ENCODE measurements at places on chromosomes 12 and 14.

GRCh38 chr12:124387528-124387911 is 92.6 kb downstream of the RFLNA start:
- no peak for DNase-seq

- DNase-seq: no peak
Observed at GRCh38 chr12:87280893-87281292, 748.3 kb downstream of the C12orf50 start.

DNA sequence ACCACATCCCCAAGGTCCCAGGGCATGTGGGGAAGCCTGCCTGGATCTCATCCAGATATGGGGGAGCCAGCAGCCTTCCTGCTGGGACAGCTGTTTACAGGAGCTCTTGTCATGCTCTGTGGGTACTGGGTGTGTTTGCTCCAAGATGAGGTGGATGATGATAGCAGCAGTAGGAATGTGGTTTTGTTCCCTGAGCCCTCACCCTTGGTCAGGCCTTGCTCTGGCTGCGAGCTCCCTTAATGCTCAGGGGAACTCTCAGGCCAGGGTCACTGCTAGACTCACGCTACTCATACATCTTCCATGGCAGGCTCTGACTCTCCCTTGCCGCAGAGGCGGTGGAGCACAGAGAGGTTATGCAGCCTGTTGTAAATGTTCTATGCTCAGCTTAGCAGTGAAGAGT is 990.3 kb downstream of the AACS start:
- no peak for DNase-seq

DNA sequence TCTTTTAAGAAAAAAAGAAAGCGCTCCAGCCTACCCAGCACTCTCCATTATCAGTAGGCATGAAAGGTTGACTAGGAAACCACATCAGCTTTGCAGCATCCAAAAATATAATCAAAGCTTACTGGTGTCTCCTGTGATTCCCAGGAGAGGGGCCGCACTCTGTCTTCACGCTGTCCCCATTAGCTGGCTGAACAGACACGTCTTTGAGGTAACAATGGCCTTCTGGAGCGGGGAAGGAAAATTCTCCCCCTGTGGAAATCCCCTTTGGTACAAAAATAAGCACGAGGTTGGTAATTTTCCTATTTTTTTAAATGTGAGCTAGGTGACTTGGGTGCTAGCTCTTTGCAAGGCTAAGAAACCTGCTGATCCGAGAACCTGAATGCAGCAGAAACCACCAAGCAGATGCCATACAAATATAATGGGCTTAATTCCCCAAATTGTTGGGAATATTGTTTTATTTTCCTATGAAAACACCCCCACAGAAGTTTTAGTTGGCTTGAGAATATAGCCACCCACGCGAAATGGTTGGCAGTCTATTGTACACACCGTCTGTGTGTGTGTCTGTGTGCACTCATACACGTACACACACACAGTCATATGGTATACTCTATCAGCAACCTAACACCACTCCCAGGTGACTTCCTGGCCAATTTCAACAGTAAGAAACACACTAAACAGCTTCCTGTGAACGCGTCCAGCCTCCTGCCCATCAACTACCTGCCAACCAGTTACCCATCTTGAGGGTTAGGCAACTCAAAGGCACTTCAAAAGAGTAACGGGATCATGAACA is 71.2 kb downstream of the KSR2 start:
- DNase-seq: no peak

DNA sequence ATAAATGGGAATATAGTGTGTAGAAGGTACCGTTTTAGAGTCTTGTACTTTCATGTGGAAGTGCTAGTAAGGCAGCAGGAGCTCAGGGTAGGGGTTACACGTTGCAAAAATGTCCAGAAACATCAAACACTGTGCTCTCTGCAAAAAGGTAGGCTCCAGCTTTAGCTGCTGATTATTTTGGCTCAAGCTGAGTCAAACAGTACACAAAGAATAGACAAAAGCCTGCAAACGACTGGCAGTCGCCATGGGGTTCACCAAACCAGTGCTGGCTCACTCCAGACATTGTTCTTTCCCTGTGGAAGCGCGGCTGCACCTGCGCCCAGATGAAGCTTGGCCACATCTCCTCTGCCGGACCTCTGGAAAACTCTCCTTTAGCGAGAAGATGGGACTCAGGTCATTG is 45.3 kb upstream of the NAA30 start:
- DNase-seq: no peak

DNA sequence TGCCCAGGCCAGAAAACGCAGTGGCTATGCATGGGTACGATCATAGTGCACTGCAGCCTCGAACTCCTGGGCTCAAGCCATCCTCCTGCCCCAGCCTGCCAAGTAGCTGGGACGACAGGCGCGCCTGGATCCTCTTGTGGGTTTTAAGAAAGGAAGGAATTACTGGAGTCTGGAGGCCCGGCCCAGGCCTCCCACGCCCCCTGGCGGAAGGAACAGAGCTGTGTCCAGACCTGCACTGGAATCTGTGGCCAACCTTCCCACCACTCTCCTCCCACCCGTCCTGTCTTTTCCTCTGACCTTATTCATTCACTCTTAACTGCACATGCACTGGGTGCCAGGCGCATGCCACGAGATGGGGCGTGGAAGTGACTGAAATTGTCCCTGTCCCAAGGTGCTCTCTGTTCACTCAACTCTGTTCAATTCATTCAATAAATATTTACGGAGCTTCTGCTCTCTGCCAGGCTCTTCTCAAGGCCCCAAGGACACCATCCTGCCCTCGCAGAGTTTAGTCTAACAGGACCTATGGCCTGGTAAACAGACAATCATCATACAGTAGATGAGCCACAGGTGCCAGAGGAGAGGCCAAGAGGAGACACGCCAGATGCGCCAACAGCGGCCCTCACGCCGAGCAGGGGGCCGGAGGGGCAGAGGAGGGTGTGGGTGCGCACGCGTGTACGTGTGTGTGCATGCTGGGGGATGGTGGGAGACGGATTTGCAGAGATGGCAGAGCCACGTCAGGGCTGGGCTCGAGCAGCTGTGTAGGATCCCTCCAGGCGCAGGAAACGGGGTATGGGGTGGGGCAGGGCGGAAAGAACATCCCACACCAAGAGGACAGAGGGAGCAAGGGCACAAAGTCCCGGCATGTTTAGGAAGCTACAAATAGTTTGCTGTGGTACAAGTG is 13.7 kb upstream of the TMEM106C start:
- DNase-seq: peak; percentile 7

DNA sequence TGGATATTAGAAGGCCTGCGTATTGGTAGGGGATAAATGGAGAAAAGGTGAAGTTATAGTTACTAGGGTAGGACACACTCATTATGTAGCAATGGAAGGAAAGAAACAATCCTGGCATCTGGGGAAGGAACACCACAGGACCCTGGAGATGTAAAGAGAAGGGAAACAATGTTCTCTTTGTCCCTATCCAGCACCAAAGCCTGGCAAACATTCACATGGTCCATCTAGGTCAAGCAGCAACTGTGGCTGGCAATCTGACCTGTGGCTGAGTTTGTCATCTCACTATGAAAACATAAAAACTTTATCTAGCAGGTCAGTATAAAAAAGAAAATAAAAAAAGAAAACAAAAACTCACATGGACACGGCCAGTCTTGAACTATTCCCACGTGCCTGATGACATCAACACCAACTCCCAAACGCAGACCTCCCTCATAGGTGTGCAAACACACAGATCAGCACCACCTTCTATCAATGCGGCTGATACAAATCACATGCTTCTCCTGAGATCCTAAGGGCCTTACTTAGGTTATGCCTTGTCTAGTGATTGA is 2.6 kb downstream of the POMT2 start:
- no peak for DNase-seq

- DNase-seq: no peak
Observed at GRCh38 chr12:94941440-94941862, 62.0 kb downstream of the NDUFA12 start.

GRCh38 chr14:20970647-20970982 is 15.3 kb downstream of the RNASE2 start:
- DNase-seq: no peak

- peak; percentile 13 for DNase-seq
Observed at GRCh38 chr14:103880348-103881267, 33.2 kb upstream of the PPP1R13B start.

DNA sequence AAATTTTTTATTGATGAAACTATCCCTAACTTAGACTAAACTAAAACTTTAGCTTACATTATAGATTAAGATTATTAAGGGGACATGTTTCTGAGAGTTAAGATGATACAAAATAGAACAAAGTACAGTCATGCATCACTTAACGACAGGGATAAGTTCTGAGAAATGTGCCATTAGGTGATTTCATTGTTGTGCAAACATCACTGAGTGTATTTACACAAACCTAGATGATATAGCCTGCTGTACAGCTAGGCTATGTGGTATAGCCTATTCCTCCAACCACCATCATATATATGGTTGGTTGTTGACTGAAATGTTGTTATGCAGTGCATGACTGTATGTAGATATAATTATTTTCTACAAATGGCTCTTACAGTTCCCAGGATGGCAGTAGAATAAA is 46.5 kb downstream of the ATP6V1D start:
- no peak for DNase-seq

DNA sequence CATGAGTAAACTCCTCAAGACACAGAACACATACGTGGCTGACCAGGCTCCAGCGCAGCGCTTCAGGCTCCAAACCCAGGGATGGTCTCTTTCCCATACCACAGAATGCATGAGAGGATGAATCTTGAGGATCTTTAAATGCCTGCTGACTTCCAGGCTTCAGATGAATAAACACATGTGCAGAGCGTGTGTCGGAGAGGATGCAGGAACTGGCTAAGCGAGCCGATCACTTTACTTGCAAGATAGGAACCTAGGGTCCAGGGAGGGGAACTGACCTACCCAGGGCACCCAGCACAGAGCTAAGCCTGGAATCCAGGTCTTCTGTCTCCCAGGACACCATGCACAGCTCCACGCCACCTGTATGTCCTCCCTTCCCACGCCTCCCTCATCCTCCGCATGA is 209.8 kb downstream of the BCL11B start:
- no peak for DNase-seq

DNA sequence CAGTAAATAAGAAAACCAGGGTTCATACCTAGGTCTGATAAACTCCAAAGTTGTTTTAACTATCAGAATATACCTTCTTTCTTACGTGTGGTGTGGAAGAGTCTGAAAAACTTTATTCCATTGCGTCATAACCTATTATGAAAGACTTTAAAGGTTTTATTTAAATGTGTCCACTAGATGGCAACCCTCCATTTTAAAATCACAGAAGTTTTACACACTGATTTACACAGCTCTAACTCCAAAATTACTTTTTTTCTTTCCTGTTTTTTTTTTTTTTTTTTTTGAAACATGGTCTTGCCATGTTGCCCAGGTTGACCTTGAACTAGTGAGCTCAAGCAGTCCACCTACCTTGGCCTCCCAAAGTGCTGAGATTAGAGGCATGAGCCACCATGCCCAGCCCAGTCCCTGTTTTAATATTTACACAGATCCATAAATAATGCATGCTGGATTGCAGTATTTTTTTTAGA is 17.3 kb upstream of the TMPRSS12 start:
- no peak for DNase-seq

DNA sequence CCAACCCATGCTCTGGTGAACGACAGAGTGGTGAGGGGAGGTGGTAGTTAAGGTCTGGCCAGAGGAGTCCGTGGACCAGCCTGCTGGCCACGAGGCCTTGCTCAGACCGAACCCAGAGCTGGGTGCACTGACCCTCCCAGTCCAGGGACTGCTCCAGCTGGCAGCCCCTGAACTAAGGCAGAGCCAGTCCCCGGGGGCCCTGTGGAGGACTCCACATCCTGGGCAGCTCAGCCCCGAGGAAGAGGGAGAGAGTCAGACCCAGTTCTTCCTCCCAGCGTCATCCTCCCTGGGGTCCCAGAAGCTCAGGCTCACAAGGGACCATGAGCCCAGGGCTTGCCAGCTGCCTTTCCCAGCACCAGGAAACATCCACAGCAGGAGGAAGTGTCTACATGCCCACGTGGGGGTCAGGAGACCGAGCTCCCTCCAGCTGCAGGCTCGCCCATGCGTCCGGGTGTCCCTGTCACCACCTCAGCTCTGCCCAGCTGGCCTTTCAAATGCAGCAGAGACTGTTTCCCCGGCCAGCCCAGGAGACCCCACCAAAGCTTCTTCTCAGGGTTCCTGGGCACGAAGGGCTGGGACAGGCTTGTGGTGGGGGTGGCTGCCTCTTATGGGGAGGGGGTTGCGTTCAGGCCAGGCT is 194.4 kb downstream of the KIF26A start:
- no peak for DNase-seq

- no peak for DNase-seq
Observed at GRCh38 chr14:65696801-65697200, 284.3 kb downstream of the FUT8 start.

DNA sequence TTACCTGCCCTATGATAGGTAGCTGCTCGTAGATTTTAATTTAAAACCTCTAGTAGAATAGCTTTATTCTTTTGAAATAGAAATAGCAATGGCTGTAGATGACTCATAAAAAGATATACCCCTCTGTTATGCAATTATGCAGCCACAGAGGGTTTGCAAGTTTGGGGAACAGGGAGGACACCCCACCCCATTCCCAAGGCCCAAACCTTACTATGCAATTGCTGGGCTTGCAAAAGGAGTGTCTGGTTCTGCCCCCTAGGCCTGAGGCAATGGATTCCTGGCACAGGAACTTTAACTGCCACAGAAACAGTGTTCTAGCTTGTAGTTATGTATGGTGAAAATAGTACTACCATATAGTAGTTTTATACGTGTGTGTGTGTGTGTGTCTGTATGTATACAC is 403.3 kb downstream of the ADAMTS20 start:
- no peak for DNase-seq

DNA sequence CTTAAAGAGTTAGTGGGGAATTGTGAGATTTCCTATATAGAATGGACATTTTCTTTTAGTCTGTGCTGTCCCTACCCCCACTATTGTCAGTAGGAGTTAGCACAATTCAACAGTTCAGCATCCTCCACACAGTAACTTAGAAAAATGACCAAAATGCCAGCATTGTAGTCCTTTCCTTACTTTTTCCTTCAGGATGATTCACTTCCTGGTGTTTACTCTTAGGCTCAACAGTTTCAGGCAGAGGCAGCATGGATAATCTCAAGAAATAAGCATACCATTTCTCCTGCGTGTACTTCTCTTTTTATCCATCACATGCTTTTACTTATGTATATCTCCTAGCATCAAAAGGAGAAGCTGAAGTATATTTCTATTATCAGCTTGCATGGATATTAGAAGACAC is 683.4 kb downstream of the SLC16A7 start:
- DNase-seq: no peak

DNA sequence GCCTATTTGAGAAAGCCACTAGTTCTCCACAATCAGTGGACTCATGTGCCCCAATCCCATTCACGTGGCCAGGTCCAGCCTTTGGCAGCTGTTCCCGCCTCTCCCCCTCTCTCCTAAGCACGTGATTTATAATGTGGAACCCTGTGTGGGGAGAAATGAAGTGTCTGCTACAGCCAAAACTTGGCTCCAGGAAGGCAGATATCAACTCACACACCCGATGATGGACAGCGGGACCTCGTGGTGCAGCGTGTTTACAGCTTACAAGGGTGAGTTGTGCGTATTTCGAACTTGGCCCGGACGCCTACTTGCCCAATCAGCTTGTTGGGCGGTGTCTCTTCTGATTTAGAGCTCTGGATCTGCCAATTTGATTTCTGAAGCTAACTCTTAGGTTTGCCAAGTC is 38.1 kb upstream of the FAM181A start:
- no peak for DNase-seq

- DNase-seq: no peak
Observed at GRCh38 chr14:55754471-55754870, 174.5 kb downstream of the KTN1 start.
